ENCODE measurements at places on chromosomes 7 and 10. TPM values are rescaled to one million over a fixed set of nuclear protein-coding genes. Genes with fewer than 3 reads are reported as not detected.

GRCh38 chr7:65325793-65326432 is 47.7 kb upstream of the ZNF92 start:
- DNase-seq, result no peak
- H3K4me3 ChIP-seq, result no peak overlapping the region
- H3K36me3 ChIP-seq, result no peaks in the 10 kb centered on the region
- no peaks in the 10 kb centered on the region for H3K4me1 ChIP-seq
- H3K27ac ChIP-seq, result no peak overlapping the region
- no peaks in the 10 kb centered on the region for H3K27me3 ChIP-seq

GRCh38 chr7:120304674-120305073 is 31.7 kb downstream of the KCND2 start:
- H3K27me3 ChIP-seq, result no peaks in the 10 kb centered on the region
- H3K36me3 ChIP-seq, result no peaks in the 10 kb centered on the region
- no peak overlapping the region for H3K27ac ChIP-seq
- H3K4me1 ChIP-seq, result no peaks in the 10 kb centered on the region
- DNase-seq, result no peak

DNA sequence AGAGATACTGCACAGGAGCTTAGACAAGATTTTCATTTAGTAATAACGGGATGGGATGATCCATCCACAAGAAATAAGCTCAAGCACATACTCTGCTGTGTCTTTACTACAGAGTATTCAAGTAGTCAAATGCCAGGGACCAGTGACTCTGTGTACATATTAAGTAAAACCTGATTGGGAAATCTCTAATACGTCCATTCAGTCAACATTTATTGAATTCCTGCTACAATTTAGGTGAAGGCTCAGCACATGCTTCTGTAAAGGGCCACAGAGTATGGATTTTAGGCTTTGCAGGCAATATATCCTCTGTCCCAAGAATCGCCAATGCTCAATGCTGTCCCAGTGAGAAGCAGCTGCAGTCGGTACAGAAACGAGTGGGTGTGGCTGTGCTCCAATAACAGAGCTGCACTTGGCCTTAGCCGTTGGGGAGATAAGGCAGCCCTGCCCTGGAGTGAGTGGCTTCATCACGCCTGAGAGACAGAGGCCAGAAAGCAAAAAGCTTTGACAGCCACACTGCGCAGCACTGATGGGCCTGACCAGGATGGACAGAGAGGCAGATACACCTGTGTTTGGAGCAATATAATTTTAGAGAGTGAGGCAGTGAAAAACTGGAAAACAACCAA is 186.8 kb downstream of the PARD3 start:
- H3K27me3 ChIP-seq, result no peaks in the 10 kb centered on the region
- H3K27ac ChIP-seq, result peak overlapping the region; percentile 29
- peaks cover 22% of the 10 kb centered on the region for H3K4me1 ChIP-seq
- no peaks in the 10 kb centered on the region for H3K36me3 ChIP-seq
- no peak for DNase-seq
- H3K4me3 ChIP-seq, result no peak overlapping the region

DNA sequence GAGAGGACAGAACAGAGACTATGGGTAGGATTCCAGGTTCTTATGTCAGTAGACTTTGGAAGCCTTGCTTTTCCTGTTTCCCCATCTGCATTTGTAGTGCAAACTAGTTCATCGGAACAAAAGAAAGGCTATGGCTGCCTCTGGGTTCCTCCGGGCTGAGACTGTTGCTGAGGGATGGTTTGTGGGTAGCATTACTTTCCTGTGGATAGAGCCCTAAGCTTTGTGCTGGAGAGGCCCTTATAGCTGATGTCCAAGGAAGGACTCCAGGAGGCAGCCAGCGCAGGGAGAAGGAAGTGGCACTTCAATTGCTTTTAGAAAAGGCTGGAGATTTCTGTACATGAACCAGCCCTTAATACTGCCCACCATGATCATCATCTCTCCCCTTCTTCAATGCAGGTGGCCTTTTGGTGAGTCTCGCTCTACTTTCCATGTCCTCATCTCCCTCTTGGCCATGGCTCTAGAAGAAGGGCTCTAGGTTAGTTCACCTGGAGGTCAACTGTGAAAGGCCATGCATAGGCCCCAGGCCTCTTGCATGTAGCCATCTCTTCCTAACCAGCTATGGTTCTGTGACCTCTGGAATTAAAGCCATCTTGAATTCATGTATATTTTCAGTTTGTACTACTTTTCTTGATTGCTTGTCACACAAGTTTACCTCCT is 15.4 kb downstream of the MXI1 start:
- no peak overlapping the region for H3K4me3 ChIP-seq
- H3K27me3 ChIP-seq, result no peaks in the 10 kb centered on the region
- no peak for DNase-seq
- H3K4me1 ChIP-seq, result no peaks in the 10 kb centered on the region
- no peak overlapping the region for H3K27ac ChIP-seq

- H3K27me3 ChIP-seq, result no peaks in the 10 kb centered on the region
- DNase-seq, result no peak
- H3K27ac ChIP-seq, result no peak overlapping the region
- no peaks in the 10 kb centered on the region for H3K36me3 ChIP-seq
Observed at GRCh38 chr10:120067427-120067826, 174.9 kb downstream of the SEC23IP start.

GRCh38 chr10:10292501-10292900 is 725.2 kb upstream of the CELF2 start:
- no peak overlapping the region for H3K4me3 ChIP-seq
- no peaks in the 10 kb centered on the region for H3K27me3 ChIP-seq
- no peak for DNase-seq
- H3K4me1 ChIP-seq, result no peaks in the 10 kb centered on the region

The ZMIZ1 gene
- 19.1 TPM for total RNA-seq

The GBX1 gene
- not detected for total RNA-seq

The FGFBP3 gene
- total RNA-seq, result 0.37 TPM

The CYP3A7 gene
- 81.2 TPM for total RNA-seq

- no peaks in the 10 kb centered on the region for H3K27me3 ChIP-seq
- DNase-seq, result no peak
- H3K27ac ChIP-seq, result no peak overlapping the region
- no peaks in the 10 kb centered on the region for H3K36me3 ChIP-seq
- H3K4me1 ChIP-seq, result no peaks in the 10 kb centered on the region
Observed at GRCh38 chr10:74384615-74385183, 233.7 kb downstream of the ADK start.

GRCh38 chr7:8149222-8149621 is 112.7 kb downstream of the ICA1 start:
- DNase-seq, result no peak
- H3K36me3 ChIP-seq, result no peaks in the 10 kb centered on the region
- H3K27me3 ChIP-seq, result no peaks in the 10 kb centered on the region
- peaks cover 13% of the 10 kb centered on the region for H3K4me1 ChIP-seq

The MAGI2 gene
- total RNA-seq, result 4.1 TPM

DNA sequence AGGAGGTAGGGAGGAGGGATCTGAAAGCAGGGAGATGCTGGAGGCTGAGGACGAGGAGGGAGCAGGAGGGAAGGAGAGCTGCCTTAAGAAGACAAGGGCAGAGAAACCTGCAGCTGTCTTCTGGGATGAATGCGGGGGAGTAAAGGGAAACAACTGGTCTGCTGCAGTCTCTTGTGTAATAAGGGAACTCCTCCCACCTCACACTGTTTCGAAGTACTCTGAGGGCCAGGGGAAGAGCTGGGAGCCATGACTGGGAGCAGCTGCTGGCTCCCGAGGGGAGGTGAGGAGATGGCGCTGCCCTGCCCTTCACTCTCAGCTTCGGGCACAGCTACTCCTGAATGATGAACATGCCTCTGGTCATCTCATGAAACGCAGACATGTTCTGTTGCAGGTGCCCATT is 65.1 kb downstream of the CLEC2L start:
- no peaks in the 10 kb centered on the region for H3K4me1 ChIP-seq
- no peak overlapping the region for H3K27ac ChIP-seq
- H3K36me3 ChIP-seq, result peaks cover 70% of the 10 kb centered on the region
- no peaks in the 10 kb centered on the region for H3K27me3 ChIP-seq

GRCh38 chr7:101614098-101614938 is 14.8 kb downstream of the MYL10 start:
- H3K4me3 ChIP-seq, result no peak overlapping the region
- H3K4me1 ChIP-seq, result no peaks in the 10 kb centered on the region
- no peak for DNase-seq
- H3K36me3 ChIP-seq, result no peaks in the 10 kb centered on the region
- H3K27ac ChIP-seq, result no peak overlapping the region

DNA sequence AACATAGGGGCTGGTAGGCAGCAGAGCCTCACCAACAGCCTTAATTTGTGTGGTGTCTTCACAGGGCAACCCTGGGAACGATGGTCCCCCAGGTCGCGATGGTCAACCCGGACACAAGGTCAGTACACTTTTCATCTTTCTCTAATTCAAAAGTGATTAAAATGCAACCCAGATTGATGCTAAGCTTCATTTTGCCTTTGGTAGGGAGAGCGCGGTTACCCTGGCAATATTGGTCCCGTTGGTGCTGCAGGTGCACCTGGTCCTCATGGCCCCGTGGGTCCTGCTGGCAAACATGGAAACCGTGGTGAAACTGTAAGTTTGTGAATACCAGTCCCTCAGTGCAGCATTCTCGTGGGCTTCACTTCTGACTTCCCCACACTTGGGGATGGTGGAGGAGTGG is 30.9 kb downstream of the COL1A2 start:
- no peak overlapping the region for H3K27ac ChIP-seq
- H3K4me1 ChIP-seq, result no peaks in the 10 kb centered on the region
- H3K4me3 ChIP-seq, result no peak overlapping the region
- H3K36me3 ChIP-seq, result no peaks in the 10 kb centered on the region
- DNase-seq, result no peak

GRCh38 chr10:84198206-84198915 is 4.0 kb downstream of the CDHR1 start:
- no peak overlapping the region for H3K27ac ChIP-seq
- no peak for DNase-seq
- no peaks in the 10 kb centered on the region for H3K36me3 ChIP-seq
- peaks cover 8% of the 10 kb centered on the region for H3K4me1 ChIP-seq
- H3K27me3 ChIP-seq, result peaks cover 4% of the 10 kb centered on the region

The ASZ1 gene
- not detected for total RNA-seq

The NPC1L1 gene
- total RNA-seq, result 16.4 TPM

GRCh38 chr7:69847921-69848612 is 249.8 kb downstream of the AUTS2 start:
- H3K27ac ChIP-seq, result no peak overlapping the region
- no peaks in the 10 kb centered on the region for H3K4me1 ChIP-seq
- H3K36me3 ChIP-seq, result no peaks in the 10 kb centered on the region
- DNase-seq, result no peak
- H3K27me3 ChIP-seq, result no peaks in the 10 kb centered on the region
- H3K4me3 ChIP-seq, result no peak overlapping the region

The HERC4 gene
- 20.5 TPM for total RNA-seq

GRCh38 chr7:121327671-121328070 is 1.1 kb upstream of the WNT16 start:
- H3K36me3 ChIP-seq, result no peaks in the 10 kb centered on the region

DNA sequence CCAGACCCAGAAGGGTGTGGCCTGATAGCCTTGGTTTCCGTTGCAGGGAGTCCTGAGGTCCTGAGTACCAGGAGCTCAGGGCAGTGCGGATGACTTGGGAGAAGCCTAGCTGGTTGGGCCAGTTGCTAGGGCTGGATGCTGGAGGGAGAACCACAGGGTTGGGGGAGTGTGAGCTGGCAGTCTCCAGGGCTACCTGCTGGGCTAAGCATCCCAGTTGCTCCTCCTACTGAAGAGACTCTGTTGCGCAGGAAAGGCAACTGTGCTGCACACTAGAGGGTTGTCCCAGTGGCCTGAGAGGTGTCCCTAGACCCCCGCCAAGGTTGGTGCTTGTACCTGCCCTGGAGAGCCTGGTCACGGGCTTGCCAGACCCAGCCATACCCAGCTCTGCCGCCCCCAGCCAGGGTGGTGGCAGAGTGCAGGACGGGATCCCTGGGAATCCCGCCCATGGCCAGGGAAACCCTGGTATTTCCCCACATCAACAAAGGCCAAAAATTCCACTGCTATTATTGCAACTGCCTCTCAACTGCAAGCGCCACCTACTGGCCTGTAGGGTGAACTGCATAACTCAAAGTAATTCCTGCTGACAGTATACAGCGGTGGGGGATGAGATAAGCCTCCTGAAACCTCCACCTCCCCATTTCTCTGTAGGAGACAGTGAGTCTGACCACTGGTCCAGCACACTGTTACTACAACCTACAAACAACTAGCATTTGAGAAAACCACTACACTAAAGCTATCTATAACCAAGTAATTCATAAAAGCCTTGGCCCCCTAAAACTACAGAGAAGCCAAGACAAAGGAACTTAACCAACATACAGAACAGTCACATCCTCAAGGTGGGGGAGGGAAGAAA is 67.6 kb upstream of the DDC start:
- H3K4me1 ChIP-seq, result peaks cover 29% of the 10 kb centered on the region
- H3K4me3 ChIP-seq, result no peak overlapping the region
- H3K27ac ChIP-seq, result no peak overlapping the region
- no peaks in the 10 kb centered on the region for H3K27me3 ChIP-seq

- no peak overlapping the region for H3K4me3 ChIP-seq
- no peaks in the 10 kb centered on the region for H3K36me3 ChIP-seq
- DNase-seq, result no peak
Observed at GRCh38 chr7:30183749-30184369, 49.1 kb downstream of the MTURN start.

The FOXI2 gene
- total RNA-seq, result under 0.01 TPM

GRCh38 chr10:30365883-30366282 is 16.8 kb upstream of the MTPAP start:
- no peaks in the 10 kb centered on the region for H3K36me3 ChIP-seq
- no peak overlapping the region for H3K4me3 ChIP-seq
- H3K27ac ChIP-seq, result no peak overlapping the region
- H3K27me3 ChIP-seq, result no peaks in the 10 kb centered on the region
- no peaks in the 10 kb centered on the region for H3K4me1 ChIP-seq

DNA sequence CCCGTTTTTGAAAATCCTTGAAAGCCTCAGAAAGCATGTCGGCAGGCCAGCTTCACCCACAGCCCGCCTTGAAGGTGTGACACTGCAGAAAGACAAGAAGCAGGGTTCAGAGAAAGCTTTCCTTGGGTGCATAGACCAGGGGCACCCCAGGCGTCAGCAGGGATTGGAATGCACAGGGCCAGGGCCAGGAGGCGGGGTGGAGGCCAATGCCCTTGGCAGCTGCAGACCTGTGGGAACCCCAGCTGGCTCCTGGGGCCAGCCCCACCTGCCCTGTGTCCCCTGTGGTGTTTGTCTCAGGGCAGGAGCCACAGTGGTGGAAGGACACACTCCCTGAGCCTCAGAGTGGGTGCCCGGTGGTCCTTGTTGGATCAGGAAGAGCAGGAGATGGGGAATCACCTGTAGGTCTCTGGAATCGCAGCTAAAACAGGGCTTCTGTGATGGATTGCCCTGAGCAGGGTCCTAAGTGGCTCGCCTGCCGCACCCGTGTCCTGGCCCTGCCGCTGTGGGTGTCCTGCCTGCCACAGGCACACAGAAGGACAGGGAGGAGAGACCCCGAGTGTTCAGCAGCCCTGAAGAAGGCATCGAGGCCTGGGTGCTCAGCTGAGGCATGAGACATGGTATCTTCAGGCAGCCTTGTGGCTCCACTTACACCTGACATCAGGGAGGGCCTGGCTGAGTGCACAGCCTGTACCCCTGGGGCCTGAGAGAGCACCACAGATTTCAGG is 32.5 kb downstream of the ANXA8 start:
- H3K4me1 ChIP-seq, result no peaks in the 10 kb centered on the region
- no peaks in the 10 kb centered on the region for H3K27me3 ChIP-seq
- H3K27ac ChIP-seq, result no peak overlapping the region

GRCh38 chr10:6416892-6417512 is 163.1 kb downstream of the PRKCQ start:
- H3K36me3 ChIP-seq, result no peaks in the 10 kb centered on the region
- no peak overlapping the region for H3K27ac ChIP-seq
- H3K4me3 ChIP-seq, result no peak overlapping the region
- no peaks in the 10 kb centered on the region for H3K4me1 ChIP-seq

Measured in liver (tissue), 10 donors.